ENCODE measurements at places on chromosomes 16 and 17.

DNA sequence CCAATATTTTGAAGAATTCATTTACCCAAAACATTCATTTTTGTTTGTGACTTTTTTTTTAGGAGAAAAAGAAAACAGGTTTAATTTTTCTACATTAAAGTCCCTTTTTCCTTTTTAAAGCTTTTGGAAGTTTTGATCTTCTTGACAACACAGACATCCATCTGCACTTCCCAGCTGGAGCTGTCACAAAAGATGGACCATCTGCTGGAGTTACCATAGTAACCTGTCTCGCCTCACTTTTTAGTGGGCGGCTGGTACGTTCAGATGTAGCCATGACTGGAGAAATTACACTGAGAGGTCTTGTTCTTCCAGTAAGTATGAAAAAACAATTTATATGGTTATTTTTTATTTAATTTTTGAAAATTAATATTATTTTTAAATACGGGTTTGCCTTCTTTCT, 37.2 kb downstream of the SIAH1 start:
- no peaks in the 10 kb centered on the region for H3K4me1 ChIP-seq
- no peaks in the 10 kb centered on the region for H3K27me3 ChIP-seq
- H3K4me3 ChIP-seq: no peak overlapping the region

- H3K36me3 ChIP-seq: no peaks in the 10 kb centered on the region
- no peak for DNase-seq
- H3K4me1 ChIP-seq: no peaks in the 10 kb centered on the region
- H3K4me3 ChIP-seq: no peak overlapping the region
- no peak overlapping the region for H3K27ac ChIP-seq
Measured at GRCh38 chr17:77853191-77853977, 105.1 kb upstream of the TNRC6C start.

GRCh38 chr16:19555938-19556771, 652 bp downstream of the VPS35L start:
- H3K4me1 ChIP-seq: no peaks in the 10 kb centered on the region
- H3K27ac ChIP-seq: peak overlapping the region; percentile 65
- DNase-seq: peak; percentile 98
- peak overlapping the region; percentile 82 for H3K4me3 ChIP-seq
- no peaks in the 10 kb centered on the region for H3K36me3 ChIP-seq

- H3K27me3 ChIP-seq: no peaks in the 10 kb centered on the region
- no peaks in the 10 kb centered on the region for H3K36me3 ChIP-seq
- H3K4me1 ChIP-seq: no peaks in the 10 kb centered on the region
Measured at GRCh38 chr16:7182510-7183109, 150.0 kb upstream of the RBFOX1 start.

DNA sequence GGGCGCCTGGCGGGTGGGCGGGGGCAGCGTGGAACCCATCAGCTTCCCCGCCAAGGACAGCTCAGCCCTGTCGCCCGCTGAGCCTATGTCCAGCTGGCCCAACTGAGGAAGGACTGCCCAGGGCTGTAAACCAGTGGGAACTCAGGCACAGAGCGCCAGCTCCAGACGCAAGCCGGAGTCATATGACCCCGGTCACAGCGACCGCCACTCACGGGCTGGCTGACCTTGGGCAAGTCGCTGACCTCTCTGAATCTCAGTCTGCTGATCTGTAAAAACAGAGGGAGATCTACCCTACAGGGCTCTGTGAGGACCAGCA, 170.0 kb downstream of the C16orf78 start:
- H3K4me3 ChIP-seq: no peak overlapping the region
- no peaks in the 10 kb centered on the region for H3K27me3 ChIP-seq
- H3K4me1 ChIP-seq: peaks cover 5% of the 10 kb centered on the region
- DNase-seq: no peak
- H3K36me3 ChIP-seq: no peaks in the 10 kb centered on the region

DNA sequence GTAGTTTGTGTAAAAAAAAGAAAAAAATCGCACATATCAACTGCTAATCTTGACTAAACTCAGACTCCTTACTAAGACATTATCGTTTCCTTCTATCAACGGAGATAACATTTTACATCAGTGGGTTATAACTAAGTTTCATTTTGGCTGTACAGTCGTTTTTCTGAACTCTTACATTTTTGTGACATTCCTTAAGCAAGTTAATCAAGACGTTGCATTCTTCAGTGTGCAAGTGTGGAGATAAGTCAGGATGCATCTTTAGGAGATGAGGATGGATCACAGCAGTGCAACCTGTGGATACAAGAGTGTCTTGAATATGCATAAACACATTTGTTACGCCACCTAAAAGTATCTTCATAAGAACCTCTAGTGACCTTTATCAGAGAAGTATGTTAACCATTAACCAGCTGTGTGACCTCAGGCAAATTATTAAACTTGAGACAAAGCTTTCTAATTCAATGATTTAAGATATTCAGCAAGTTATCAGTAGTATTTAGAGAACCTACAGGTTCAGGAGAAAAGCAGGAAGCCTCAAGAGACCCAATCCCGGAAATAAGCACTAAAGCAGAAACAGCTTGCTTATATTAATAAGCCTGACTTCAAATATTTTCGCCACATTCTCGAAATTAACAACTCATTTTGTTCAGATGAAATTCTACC, 9.4 kb downstream of the CMC2 start:
- no peak for DNase-seq
- H3K4me1 ChIP-seq: no peaks in the 10 kb centered on the region
- H3K27ac ChIP-seq: no peak overlapping the region
- no peak overlapping the region for H3K4me3 ChIP-seq
- H3K36me3 ChIP-seq: no peaks in the 10 kb centered on the region
- no peaks in the 10 kb centered on the region for H3K27me3 ChIP-seq

DNA sequence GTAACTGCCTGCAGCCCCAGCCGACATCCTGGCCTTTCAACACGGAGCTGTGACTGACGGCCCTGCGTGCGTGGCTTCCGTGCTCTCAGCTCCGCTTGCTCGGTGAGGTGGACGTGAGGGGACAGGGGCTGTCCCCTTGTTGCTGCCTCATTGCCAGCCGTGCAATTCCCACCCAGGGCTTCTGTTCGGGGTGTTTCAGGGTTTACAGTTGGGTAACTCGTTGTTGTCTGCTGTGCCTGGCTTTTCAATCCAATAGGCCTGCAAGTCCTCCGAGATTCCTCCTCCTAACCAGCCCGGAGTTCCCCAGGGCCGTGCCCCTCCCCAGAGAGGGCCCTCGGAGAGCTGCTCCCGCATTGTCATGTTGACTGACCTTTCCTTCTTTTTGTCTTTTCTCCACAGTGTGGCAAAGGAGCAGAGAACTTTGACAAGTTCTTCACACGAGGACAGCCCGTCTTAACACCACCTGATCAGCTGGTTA, 31.4 kb upstream of the CACNG5 start:
- no peak for DNase-seq
- H3K27me3 ChIP-seq: no peaks in the 10 kb centered on the region
- no peaks in the 10 kb centered on the region for H3K4me1 ChIP-seq

GRCh38 chr17:81966343-81967243, 5.6 kb upstream of the NOTUM start:
- H3K27ac ChIP-seq: no peak overlapping the region
- H3K36me3 ChIP-seq: no peaks in the 10 kb centered on the region
- DNase-seq: peak; percentile 65
- H3K4me1 ChIP-seq: peaks cover 12% of the 10 kb centered on the region

Data from mesendoderm (in vitro differentiated cells).